Mammary microvascular endothelial cell (primary cell): ENCODE measurements at places on chromosomes 7 and 10. TPM values are rescaled to one million over a fixed set of nuclear protein-coding genes. Genes with fewer than 3 reads are reported as not detected.

Gene ZNF488
- total RNA-seq, result 0.07 and 0.15 TPM in 2 replicates

Gene ADCY1
- 0.07 and 0.25 TPM in 2 replicates for total RNA-seq

Gene PURB
- total RNA-seq, result 10.8 and 11.5 TPM in 2 replicates

Gene NOLC1
- total RNA-seq, result 74.6 and 79.2 TPM in 2 replicates

Gene GTF2IRD1
- 11.6 and 16.9 TPM in 2 replicates for total RNA-seq

Gene AS3MT
- total RNA-seq, result 1.1 and 2.3 TPM in 2 replicates

Gene SEMA3D
- total RNA-seq, result 3.2 and 3.8 TPM in 2 replicates

Gene COL1A2
- 6.7 and 7.7 TPM in 2 replicates for total RNA-seq

Gene PLCE1
- 0.10 and 0.13 TPM in 2 replicates for total RNA-seq

Gene TRPV5
- not detected in 2 replicates for total RNA-seq

Gene HMX2
- not detected in 2 replicates for total RNA-seq

Gene EFCAB10
- 0.44 TPM in 1 of 2 replicates, not detected in the other for total RNA-seq

Gene LRIT1
- total RNA-seq, result not detected in 2 replicates
